RCC 7860 (cell line): ENCODE measurements at places on chromosomes 1 and 21.

DNA sequence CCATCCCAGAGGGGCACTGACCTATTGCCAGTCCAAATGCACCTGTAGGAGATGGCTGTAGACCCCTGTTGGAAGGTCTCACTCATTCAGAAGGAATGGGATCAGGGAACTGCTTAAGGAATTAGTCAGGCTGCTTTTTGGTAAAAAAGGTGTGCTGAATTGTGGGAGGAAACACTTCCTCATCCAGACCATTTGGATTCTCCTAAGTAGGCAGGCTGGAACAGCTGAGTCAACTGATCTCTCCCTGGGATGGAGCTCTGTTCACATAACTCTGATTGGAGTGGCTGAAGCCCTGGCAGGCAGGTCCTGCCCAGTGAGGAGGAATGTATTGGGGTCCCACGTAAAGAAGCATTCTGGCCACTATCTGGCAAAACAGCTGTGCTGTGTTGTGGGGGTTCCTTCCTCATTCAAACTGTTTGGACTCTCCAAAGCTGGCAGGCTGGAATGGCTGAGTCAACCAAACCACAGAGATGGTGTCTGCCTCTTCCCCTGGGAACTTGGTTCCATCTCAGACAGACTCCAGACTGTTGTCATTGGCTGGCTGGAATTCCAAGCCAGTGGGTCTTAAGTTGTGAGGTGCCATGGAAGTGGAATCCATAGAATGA, 70.7 kb upstream of the PDC start:
- DNase-seq = no peak

GRCh38 chr1:176877557-176877956, 287.0 kb downstream of the ASTN1 start:
- no peak for DNase-seq

GRCh38 chr1:81760477-81761097, 40.1 kb upstream of the ADGRL2 start:
- no peak for DNase-seq

GRCh38 chr1:6162773-6163172, 17.3 kb downstream of the CHD5 start:
- no peak for DNase-seq

GRCh38 chr1:40939320-40940059, 40.0 kb upstream of the CTPS1 start:
- DNase-seq = no peak

- no peak for DNase-seq
Measured at GRCh38 chr1:6822530-6823359, 37.5 kb downstream of the CAMTA1 start.
